Activated CD4-positive, alpha-beta T cell treated with anti-CD3 and anti-CD28 coated beads, Interleukin-2, amount 10 ng/mL, durations not matched to agents 7 days and 5 days (primary cell): ENCODE measurements at places on chromosomes 13 and 19.

- DNase-seq, result peak; percentile 54
These were observed 14.0 kb downstream of the ELF1 start for GRCh38 chr13:41004875-41005693.

DNA sequence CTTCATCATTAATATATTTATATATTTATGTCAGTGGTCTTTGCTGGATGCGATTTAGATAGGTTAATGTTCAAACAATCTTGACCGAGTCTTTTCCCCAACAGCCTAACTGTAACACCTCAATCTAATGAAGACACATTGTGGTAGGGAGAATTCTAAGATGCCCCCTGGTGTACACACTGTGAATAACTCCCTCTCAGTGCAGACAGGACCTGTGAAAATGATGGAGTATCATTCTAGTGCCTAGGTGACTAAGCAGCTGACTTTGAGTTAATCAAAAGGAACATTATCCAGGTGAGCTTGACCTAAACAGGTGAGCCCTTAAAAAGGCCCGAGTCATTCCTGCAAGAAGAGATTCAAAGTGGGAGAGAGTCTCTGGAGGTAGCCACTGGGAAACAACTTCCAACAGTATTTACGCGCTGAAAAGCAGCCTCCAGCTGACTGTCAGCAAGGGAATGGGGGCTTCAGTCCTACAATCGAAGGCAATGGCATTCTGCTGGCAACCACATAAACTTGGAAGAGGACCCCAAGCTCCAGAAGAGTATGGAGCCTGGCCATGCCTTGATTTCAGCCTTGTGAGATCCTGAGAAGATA lies 28.0 kb upstream of the KBTBD7 start:
- peak; percentile 66 for DNase-seq

DNA sequence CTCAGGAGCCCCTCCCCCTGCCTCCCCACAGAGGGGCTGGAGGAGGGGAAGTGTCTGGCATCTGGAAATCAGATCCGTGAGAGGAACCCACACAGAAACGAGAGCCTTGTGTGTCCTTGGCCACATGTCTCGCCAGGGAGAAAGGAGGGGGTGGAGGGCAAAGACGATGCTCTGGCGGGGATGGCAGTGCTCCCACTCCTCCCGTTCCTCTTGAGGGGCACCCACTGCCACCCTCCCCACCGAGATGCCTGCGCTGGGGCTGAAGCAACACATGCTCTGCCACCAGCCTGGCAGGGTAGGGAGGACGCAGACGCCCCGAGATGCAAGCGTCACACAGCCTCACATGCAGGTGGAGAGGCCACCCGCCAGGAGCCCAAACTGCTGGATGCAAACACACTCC lies 2.8 kb downstream of the ADGRL1 start:
- no peak for DNase-seq

- DNase-seq, result peak; percentile 49
These were observed 19.7 kb upstream of the SYCN start for GRCh38 chr19:39223703-39224279.

DNA sequence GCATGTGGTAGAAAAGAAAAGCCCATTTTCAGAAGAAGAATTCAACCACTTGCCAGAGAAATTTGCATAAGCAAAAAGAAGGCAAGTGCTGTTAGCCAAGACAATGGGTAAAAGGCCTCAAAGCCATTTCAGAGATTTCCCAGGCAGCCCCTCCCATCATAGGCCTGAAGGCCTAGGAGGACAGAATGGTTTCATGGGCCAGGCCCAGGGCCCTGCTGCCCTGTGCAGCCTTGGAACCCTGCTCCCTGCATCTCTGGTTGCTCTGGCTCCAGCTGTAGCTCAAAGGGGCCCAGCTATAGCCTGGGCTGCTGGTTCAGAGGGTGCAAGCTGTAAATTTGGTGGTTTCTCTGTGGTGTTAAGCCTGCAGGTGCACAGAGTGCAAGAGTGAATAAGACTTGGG lies 212.8 kb downstream of the EFNB2 start:
- DNase-seq, result no peak

- no peak for DNase-seq
These were observed 1534.7 kb downstream of the OLFM4 start for GRCh38 chr13:54563286-54563685.

- no peak for DNase-seq
These were observed 141.0 kb downstream of the RFC3 start for GRCh38 chr13:33958964-33959363.

DNA sequence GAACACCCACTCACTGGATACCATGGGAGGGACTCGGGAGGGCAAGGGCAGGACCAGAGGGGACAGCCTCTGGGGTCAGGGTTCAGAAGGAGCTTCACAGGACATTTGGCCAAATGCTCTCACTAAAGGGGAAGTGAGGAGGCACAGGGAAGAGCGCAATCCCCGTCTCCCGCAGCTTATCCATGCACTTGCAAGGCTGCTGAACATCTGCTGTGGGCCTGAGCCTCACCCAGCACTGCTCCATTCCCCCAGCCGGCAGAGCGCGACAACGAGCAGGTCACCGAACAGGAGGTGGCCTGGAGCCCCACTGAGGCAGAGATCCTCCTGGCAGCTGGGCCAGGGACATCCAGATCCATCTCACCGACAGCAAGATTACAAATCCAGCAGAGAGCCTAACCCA lies 23.3 kb downstream of the ELAVL1 start:
- DNase-seq, result no peak

DNA sequence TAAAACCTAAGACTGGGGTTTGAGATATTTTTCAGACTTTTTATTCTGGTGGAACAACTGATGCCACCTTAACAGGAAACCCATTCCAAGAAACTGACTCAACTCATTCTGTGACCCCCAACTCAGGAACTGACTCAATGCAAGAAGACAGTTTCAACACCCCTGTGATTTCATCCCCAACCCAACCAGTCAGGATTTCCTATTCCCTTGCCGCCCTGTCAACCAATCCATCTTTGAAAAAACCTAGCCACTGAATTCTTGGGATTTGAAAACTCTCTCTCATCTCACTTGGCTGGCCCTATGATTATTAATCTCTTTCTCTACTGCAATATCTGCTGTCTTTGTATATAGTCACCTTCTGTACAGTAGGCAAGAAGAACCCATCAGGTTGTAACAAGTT lies 1211.9 kb upstream of the ATXN8OS start:
- no peak for DNase-seq

DNA sequence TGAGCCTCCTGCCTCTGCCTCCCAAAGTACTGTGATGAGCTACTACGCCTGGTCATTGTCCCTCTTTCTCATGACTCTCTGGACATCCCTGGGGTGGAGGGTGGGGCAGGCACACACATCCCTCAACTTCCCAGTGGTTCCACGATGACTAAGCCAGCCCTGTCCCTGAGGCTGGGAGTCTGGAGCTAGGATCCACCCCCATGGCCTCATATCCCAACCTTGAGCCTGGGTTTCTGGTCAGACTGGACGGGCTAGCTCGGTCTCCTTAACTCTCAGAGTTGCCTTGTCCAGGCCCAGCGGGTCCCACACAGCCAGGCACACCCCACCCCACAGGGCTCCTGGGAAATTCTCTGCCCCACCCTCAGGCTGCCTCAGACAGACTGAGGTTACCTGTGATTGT lies 19.6 kb downstream of the IER2 start:
- DNase-seq, result no peak

DNA sequence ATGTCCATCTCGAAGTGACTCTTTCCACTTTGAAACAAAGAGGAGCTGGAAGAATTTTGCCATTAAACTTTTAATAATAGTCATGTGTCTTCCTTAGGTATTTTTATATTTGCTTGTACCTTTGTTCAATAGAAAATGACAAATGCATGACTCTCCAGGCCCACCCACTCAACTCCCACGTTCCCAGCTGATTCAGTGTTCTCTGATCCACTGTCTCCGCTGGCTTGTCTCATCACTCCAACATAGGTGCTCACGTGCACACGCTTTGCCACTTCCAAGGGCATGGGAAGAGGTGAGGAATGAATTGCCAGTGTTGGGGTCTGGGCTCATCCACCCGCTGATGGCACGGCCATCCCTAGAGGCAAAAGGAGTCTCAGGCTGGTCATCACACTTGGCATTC lies 24.5 kb downstream of the RASL11A start:
- DNase-seq, result no peak

DNA sequence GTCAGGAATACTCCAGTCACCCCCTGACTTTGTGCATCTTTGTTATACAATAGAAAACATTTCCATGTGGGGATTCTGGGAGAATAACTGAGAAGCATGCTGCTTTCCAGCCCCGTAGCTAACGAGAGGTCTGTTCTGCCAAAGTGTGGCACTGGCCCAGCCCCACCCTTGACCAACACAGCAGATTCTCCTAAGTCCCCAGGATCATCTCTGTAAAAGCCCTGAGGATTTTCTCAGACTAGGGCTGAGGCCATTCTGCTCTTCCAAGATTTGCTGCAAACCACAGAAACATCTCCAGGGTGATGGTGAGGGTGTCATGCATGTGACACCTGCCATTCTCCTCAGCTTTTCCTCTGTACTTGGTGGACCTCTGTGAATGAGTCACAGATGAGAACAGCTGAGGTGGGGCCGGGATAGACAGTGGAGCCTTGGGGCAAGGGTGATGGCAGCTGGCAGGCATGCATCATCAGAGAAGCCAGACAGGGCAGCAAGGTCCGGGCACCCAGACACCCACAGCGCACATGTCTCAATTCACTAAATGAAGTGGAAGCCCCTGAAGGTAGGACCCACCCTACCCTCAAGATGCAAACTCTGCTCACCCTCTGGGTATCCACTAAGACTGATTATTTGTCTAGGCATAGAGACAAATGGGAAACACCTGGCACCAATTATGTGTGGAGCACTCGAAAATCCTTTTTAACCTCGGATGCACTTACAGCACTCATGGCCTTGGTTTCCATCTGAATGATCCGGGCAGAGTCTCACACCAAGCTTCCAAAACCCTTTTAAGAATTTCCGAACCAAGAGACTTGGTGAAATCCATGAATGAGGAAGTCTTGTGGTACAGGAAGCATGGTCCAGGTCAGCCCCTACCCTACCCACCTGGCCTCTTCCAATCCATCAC lies 20.1 kb upstream of the DOCK9 start:
- DNase-seq, result no peak

GRCh38 chr13:61774903-61775302 lies 359.3 kb upstream of the PCDH20 start:
- no peak for DNase-seq

- DNase-seq, result no peak
These were observed 5.4 kb upstream of the IPO5 start for GRCh38 chr13:97948041-97948440.

DNA sequence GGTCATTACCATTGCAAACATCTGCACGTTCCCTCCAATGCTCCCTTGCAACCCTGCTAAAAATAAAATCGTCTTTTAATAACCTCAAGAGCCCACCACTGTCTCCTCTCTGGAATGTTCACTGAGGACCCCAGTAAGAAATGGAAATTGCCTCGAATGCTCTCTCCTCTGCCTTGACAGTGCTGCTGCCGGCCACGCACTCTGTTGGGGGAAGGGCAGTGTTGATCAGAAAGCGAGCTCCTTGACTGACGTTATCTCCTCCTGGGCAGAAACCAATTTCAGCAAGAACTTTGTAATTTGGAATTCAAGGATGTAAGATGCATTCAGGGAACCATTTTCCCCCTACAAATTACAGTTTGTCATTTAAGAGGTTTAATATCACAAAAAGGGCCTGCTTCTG lies 718.5 kb downstream of the UQCRFS1 start:
- DNase-seq, result no peak

- peak; percentile 12 for DNase-seq
These were observed 18.5 kb downstream of the PTPRS start for GRCh38 chr19:5321851-5322681.

- DNase-seq, result peak; percentile 57
These were observed 29.8 kb downstream of the CERS1 start for GRCh38 chr19:18865973-18866799.

DNA sequence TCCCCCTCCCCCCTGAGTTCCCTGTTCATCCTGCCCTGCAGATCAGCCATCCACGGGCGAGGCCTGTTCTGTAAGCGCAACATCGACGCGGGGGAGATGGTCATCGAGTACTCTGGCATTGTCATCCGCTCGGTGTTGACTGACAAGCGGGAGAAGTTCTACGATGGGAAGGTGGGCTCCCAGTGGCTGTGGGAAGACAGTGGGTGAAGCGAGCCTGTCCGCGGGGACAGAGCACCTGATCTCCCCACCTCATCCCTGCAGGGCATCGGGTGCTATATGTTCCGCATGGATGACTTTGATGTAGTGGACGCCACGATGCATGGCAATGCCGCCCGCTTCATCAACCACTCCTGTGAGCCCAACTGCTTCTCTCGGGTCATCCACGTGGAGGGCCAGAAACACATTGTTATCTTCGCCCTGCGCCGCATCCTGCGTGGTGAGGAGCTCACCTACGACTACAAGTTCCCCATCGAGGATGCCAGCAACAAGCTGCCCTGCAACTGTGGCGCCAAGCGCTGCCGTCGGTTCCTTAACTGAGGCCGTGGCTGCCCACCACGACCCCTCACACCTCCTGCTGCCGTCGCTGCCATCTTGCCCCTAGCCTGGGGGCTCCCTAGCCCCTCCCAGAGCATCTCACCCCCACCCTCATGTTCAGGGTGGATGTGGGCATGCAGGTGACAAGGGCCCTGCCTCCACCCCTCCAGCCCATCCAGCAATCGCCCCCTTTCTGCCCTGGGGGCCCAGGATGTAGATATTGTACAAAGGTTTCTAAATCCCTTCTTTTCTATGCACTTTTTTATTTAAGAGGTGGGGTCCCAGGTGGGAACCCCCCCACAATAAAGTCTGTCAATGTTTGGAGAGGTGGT lies 4.0 kb downstream of the IGFLR1 start:
- DNase-seq, result no peak

DNA sequence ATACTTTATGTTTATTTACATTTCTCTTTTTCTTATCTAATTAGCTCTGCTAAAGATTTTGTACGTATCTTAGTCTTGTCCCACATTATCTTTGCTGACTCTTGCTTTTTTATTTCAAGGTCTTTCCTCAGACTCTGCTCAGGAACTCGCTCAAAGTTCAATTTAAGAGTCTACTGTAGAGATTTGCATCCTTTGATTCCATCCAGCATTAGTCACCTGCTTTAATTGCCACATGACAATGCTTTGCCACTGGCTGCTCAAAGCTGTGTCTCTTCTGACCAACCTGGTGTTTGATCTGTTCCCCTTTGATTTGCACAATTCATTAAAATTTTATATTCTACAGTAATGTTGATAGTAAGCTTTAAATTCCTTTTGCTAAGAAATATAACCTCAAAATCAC lies 157.9 kb upstream of the FREM2 start:
- no peak for DNase-seq

GRCh38 chr19:30663611-30664174 lies 291.5 kb downstream of the ZNF536 start:
- no peak for DNase-seq
